Stimulated activated CD4-positive, alpha-beta T cell treated with anti-CD3 and anti-CD28 coated beads, Interleukin-12 subunit alpha, Interleukin-12 subunit beta, amount 100 ng/mL, for 4 hours (primary cell): ENCODE measurements at places on chromosomes 5 and 9.

GRCh38 chr5:171314728-171315385 is 5.8 kb downstream of the TLX3 start:
- no peak for DNase-seq

DNA sequence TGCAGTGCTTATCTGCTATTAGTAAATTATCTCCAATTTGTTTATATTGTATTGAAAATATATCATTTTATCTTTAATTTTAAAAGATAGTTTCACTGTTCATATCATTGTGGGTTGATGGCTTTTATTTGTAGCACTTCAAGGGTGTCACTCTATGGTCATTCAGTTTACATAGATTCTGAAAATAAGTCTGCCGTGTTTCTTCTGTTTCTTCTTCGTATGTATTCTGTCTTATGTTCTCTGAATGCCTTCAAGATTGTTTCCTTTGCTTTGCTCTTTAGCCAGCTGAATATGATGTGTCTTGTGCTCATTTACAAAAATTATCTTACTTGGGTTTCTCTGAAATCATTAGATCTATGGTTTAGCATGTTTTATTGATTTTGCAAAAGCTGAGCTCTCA is 359.9 kb downstream of the CYLC2 start:
- DNase-seq: no peak

GRCh38 chr9:99182356-99182755 is 39.4 kb downstream of the ALG2 start:
- no peak for DNase-seq

- DNase-seq: no peak
These were observed 282.9 kb downstream of the NFIB start for GRCh38 chr9:14031060-14031414.

GRCh38 chr5:107329850-107330249 is 340.9 kb downstream of the EFNA5 start:
- no peak for DNase-seq

DNA sequence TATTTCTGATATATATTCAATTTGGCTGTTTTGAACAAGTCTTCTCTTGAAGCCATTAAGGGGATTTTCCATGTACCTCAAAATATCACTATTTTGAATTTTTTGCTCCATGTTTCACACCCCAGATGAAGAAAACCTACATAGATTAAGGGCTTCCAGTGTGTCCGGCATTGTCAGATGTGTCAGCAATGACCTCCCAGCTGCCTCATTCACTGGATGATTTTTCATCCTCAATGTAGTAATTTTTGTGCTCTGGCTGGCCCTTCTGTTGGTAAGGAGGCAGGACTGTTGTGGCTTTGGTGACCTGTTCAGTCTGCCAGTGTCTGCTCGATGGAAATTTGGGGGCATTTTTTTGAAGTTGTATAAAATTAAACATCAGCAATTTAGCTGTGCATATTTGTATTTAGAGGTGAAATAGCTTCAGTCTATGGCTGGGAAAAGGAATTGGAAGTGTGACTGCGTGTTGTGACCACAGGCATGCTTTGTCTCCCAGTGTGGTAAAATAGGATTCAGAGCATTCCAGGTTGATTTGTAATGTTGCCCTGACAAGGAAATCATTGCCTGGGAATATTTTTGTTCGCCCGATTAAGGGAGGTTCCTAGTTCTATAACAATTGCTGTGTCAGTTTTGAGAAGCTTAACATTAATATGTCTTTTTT is 312.4 kb downstream of the ARHGEF28 start:
- no peak for DNase-seq

DNA sequence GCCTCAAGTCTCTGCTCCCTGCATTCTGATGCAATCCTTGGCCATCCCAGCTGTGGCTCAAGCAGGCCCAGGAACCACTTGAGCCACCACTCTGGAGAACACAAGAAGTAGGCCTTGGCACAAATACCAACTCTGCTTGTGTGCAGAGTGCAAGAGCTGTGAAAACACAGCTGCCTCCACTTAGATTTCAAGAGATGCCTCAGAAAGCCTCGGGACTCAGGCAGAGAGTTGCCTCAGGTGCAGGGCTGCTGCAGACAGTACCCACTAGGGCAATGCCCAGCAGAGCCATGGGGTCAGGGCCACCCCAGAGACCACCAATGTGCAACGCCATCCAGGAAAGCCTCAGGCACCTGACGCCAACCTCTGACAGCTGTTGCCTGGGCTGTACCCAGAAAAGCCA is 82.4 kb downstream of the FREM1 start:
- no peak for DNase-seq

- DNase-seq: no peak
These were observed 1114.9 kb upstream of the C9orf72 start for GRCh38 chr9:28688172-28688571.

DNA sequence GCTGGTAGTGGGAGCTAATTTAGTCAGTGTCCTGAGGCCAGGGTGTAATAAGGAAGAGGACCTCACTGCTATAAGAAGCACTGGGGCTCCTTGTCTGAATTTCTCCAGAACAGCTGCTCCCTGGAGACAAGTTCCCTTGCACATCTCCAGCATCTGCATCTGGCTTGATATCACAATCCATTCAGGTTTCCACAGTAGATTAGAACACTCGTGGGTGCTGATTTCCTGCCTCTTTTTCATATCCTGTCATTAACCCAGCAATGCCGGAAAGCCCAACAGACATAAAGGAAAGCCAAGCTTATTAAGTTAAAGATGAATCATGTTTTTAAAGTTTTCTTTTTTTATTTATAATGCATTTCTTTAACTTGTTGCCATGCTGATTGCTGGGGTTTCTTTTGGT is 232.3 kb upstream of the WWC1 start:
- DNase-seq: no peak

DNA sequence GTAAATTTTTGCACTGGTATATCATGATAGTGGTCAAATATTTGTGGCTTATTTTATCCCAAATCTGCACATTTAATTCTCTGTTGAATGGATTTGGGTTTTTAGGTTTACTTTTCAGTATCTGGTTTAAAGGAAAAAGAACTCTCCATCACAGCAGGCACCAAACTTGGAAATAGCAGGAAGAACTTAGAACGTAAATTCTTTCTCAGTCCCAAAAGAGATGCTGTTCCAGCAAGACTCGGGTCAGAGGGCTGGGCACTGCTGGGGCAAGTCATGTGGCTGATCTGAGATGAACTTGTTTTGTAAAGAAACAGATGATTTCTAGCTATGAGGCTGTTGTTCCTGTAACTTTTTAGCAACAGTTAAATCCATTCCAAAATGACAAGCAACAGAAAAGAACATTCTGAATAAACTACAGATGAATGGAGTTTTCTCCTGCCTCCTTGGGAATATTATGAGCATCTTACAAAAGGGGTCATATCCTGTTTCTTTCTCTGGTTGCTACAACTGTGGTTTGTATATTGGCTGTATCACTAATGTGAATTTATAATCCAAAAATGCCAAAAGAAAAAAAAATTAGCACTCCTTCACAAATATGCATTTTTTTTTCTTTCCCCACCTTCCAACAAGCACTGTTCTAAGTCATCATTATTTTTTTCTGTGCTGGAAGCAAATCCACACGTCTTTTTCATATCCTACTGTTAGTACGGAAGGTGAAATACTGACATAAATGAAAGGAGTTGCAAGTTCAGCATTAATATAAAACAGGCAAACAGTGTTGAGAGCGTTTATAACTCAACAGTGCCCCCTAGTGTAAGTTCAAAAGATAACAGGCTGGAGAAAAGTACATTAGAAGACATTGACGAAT is 31.1 kb downstream of the OR2K2 start:
- no peak for DNase-seq

DNA sequence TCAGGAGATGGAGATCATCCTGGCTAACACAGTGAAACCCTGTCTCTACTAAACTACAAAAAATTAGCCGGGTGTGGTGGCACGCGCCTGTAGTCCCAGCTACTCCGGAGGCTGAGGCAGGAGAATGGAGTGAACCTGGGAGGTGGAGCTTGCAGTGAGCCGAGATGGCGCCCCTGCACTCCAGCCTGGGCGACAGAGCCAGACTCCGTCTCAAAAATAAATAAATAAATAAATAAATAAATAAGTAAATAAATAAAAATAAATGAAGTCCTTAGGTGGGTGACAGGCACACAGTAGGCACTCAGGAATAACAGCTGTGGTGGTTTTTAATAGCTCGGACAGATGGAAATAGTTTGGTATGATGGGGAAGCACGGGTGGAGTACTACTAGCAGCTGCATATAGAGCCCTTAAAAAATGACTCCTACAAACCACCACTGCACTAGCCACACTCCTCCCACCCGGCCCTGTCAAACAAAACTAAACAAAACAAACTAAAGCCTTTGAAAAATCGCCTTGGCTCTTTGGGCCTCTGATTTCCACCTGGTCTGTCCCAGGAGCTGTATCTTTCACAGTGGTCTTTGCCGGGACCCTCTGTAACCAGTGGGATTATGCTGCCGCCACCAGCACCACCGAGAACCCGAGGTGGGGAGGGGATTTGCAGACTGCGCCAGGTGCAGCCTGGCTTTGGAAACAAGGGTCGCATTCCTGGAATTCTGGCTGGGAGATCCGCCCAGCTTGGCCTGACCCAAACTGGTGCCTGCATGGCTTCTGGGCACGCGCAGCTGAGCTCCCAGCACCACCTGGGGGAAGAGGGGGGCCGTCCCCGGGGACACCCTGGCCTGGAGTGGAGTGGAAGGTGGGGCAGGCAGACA is 5.1 kb upstream of the WDR5 start:
- DNase-seq: no peak

DNA sequence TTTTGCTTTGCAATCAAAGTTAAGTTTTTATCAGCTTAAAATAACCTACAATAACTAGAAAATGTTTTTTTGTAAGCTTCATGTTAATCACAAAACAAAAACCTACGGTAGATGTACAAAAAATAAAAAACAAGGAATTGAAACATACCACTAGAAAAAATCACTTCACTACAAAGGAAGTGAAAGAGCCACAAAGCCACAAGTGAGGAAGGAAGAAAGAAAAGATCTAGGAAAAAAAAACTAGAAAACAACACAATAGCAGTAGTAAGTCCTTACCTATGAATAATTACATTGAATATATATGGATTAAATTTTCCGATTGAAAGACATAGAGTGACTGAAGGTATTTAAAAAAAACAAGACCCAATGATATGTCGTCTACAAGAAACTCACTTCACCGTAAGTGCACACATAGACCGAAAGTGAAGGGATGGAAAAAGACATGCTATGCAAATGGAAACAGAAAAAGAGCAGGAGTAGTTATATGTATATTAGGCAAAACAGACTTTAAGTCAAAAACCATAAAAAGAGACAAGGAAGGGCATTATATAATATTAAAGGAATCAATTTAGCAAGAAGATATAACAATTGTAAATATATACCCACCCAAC is 13.4 kb upstream of the ZDHHC21 start:
- no peak for DNase-seq

- no peak for DNase-seq
These were observed 19.2 kb upstream of the NDST1 start for GRCh38 chr5:150488519-150489359.

DNA sequence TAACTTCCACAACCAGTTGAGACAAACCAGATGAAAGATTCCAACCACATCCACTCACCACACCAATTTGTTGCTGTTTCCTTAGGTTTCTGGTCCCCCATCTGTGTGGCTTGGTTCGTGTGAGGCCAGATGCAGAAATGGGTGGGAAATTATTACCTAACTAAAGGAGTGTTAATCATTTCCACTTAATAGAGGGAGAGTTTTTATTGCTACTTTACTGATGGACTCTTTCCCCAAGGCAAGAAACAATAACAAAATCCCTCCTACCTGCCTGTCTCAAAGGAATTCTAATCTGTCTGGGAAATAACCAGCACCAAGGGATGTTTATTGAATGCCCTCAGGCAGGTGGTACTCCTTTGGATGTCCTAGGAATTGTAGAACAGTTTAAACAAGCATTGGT is 76.3 kb downstream of the TMEM167A start:
- DNase-seq: no peak

DNA sequence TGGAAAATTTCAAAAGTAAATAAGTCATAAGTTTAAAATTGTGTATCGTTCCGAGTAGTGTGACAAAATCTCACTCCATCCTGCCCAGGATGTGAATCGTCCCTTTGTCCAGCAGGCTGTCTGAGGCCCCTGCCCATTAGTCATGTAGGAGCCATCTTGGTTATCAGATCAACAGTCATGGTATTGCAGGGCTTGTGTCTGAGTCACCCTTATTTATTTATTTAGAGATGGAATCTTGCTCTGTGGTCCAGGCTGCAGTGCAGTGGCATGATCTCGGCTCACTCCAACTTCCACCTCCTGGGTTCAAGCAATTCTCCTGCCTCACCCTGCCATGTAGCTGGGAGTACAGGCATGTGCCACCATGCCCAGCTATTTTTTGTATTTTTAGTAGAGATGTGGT is 30.2 kb downstream of the ITGA2 start:
- no peak for DNase-seq

GRCh38 chr5:116583085-116583861 is 8.7 kb upstream of the SEMA6A start:
- DNase-seq: no peak

DNA sequence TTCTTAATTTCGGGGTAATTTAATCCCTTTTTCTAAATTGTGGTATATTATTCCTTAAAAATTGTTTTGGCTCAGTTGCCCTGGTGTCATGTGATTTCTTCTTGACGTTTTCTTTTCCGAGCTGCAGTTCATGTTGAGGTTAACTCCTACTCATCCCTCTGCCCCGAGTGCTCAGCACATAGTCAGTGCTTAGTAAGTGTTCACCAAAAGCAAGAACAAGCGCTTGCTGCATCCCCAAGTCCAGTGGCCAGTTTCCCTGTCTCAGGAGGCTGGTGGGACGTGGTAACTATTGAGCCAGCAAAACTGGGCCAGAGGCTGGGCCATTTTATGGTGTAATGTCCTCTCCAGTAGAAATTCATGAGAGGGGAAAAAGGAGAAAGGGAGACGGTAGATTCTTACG is 23.3 kb downstream of the TRIO start:
- no peak for DNase-seq

DNA sequence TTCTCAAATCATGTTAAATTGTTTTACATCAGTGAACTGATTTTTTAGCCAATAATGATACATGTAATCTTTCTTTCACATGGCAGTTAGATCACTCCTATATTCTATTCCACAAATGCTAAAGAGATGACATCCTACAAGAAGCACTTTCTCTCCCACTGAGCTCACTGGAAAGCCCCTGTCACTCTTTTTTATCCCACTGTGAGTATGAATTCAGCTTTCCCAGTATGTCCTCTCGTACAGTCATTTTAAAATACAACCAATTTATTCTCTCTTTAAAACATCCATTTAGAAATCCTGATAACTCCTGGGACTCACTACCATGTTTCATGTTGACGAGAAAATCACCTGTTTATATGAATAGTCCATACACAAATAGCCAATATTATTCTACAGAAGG is 599.9 kb downstream of the SEMA5A start:
- no peak for DNase-seq

DNA sequence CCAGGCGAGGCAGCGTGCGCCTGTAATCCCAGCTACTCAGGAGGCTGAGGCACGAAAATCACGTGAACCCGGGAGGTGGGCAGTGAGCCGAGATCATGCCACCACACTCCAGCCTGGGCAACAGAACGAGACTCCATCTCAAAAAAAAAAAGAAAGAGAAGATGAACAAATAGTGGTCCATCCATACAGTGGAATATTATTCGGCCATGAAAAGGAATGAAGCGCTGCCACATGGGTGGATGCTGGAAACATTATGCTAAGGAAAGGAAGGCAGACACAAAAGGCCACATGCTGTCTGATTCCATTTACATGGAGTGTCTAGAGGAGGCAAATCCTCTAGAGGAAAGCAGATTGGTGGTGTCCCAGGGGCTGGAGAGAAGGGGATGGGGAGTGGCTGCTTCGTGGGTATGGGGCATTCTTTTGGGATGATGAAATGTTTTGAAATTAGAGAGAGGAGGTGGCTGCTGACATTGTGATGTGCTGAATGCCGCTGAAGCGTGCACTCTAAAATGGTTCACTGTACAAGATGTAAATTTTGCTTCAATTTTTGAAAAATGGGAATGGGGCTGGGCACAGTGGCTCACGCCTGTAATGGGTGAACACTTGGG is 17.0 kb downstream of the PLPP7 start:
- DNase-seq: no peak
